AG08395 (cell line): ENCODE measurements at places on chromosomes 3 and 15.

- no peak for DNase-seq
Observed at GRCh38 chr3:133053532-133053931, 15.3 kb downstream of the TMEM108 start.

GRCh38 chr3:192887701-192888100 lies 30.0 kb downstream of the MB21D2 start:
- DNase-seq: no peak

GRCh38 chr3:107633327-107634098 lies 110.8 kb downstream of the BBX start:
- DNase-seq: no peak

DNA sequence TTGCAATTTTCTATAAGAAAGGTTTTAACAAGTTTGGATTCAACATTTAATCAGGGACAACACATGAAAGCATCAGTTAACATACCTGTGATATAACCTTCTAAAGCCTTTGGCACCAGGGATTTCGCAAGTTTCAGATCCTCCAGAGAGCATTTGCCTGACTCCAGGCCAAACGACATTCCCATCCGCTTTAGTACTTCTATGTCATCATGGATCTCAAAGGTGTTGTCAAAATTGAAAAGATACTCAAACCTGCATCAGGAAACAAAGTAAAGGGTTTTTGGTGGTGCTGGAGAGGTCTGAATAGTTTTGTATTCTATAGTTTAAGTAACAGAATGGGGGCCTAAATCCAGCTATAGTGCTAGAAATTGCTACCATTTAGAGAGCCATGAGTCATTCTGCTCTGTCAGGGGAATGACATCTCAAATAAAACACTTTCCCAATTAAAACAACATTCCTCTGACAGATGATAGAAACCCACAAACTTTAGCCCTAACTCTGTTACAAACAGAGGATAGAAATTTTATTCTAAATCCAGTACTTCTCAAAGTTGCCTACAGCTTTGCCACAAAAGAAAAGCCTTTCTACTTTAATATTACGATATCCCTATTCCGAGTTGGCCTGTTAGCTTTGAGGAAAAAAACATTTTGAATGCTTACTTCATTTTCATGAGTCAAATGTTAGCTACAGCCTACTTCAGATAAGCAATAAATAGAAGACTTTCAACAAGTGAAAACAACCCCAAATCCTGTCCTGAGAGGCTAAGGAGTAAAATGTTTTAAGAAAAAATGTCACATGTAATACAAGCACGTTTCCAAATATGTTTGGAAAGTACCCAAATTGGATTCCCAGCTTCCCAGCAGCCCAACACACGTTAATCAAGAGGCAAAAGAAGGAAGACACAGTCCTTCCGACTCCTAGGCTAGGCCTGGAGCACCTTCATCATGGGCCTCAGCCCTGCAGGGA lies 83.4 kb downstream of the ATP1B3 start:
- peak; percentile 58 for DNase-seq

DNA sequence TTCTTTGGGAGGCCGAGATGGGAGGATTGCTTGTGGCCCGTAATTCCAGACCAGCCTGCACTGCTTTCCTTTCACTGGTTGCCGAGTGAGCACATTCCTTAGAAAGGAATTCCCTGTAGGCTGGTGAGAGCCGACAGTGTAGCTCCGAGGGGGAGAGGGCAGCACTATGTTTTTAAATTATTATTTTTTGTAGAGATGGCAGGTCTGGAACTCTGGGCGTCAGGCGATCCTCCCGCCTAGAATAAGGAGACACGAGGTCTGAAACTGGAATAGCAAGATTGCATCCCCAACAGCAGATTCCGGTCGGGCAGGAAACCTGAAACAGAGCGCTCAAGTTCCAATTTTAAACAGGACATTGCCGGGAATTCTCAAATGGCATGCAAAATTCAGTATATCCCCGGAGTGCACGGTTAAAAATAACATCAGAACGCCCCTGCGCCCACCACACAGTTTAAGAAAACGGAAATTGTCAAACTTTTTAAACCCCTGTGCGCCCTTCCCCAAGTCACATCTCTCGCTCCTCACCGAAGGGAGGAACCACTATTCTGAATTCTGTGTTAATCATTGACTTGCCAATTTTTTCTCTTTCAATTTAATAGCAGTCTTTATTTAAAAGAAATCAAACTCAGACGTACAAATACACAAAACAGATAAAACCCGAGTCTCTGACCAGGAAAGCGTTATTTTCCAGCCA lies 643 bp upstream of the RNU5B-1 start:
- DNase-seq: peak; percentile 52

GRCh38 chr3:86793786-86794185 lies 197.2 kb downstream of the VGLL3 start:
- peak; percentile 83 for DNase-seq

GRCh38 chr3:42901073-42901415 lies 4.9 kb upstream of the ZNF662 start:
- DNase-seq: no peak

GRCh38 chr3:122410639-122411038 lies 5.2 kb downstream of the WDR5B start:
- DNase-seq: no peak

- no peak for DNase-seq
Observed at GRCh38 chr15:92166029-92166428, 227.7 kb upstream of the ST8SIA2 start.

DNA sequence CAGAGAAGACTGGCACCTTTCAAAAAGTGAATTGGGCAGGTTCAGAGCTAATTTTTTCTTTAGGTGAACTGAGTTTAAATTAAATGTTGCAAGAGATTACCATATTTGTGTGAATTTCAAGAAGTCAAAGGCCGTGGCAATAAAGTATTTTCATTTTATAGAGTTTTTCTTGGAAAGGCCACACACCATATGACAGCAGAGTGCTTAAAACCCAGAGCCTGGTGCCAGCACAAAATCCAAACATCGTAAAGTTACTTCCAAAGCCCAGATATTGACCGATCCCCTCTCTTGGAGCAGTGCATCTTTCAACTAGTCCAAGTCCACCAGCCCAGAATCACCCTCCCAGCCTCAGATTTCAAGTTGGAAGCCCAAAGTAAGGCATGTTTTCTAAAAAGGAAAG lies 164.5 kb downstream of the VGLL4 start:
- DNase-seq: no peak

- no peak for DNase-seq
Observed at GRCh38 chr3:190655933-190656332, 142.0 kb downstream of the IL1RAP start.

DNA sequence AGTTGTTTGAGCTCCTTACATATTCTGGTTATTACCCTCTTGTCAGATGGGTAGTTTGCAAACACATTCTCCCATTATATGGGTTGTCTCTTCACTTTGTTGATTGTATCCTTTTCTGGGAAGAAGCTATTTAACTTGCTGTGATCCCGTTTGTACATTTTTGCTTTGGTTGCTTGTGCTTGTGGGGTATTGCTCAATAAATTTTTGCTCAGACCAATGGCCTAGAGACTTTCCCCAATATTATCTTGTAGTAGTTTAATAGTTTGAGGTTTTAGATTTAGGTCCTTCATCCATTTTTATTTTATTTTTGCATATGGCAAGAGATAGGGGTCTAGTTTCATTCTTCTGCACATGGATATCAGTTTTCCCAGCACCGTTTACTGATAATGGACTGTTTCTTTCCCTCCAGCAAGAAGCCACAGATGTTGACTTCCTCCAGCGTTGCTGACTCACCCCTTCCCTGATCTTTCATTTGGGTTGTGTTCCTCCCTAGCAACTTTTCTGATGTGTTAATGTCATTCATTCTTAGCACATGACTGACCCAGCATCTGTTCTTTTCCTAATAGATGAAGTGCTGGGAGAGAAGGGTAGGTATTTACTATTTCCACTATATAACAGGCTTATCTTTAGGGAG lies 166.7 kb upstream of the SGO1 start:
- peak; percentile 10 for DNase-seq
